ENCODE measurements at places on chromosomes 5 and 9.

DNA sequence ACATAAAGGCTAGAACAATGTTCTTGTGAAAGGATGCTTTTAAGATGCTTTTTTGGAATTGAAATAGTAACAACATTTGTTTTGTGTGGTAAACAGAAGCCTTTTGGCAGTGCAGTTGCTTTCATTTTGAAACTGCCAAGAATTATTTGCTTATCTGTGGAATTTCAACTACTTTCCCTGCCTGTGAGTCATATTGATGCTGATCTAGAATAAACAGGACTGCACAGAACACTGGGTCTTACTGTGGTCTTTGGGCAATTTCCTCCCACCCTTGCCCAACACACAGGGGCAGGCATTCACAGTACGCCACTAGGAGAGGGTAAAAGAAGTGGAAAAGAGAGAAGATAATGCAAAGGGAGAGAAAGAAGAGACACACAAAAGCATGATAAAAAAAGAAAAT is 483.7 kb downstream of the ELAVL2 start:
- DNase-seq, result no peak

GRCh38 chr5:54785729-54786591 is 199.4 kb downstream of the ESM1 start:
- DNase-seq, result no peak

DNA sequence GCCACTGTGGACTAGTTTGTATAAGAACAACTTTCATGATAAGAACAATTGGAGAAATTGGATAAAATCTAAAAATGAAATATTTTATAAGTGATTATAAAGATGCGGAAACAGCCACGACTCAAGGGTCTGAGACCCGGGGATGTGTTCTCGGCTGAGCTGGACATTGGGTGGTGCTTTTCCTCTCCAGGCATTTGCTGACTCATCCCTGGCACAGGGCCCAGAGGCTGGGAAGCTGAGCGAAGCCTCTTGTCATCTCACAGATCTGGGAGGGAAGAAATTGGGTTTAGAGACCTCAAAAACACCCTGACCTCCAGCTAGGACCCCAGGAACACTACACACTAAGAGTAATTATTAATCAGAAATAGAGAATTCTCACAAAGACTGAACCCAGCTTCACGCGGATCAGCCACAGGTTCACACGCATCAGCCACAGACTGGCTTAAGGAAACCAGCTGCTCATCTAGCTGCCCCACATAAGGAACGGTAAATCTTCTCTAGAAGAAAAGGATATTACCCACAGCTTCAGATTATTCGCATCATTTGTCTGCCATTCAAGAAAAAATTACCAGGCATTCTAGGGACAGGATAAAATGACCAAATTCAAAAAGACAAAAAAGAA is 2.8 kb upstream of the OR2V1 start:
- DNase-seq, result no peak

- DNase-seq, result no peak
Observed at GRCh38 chr9:38003230-38003629, 65.8 kb downstream of the SHB start.

DNA sequence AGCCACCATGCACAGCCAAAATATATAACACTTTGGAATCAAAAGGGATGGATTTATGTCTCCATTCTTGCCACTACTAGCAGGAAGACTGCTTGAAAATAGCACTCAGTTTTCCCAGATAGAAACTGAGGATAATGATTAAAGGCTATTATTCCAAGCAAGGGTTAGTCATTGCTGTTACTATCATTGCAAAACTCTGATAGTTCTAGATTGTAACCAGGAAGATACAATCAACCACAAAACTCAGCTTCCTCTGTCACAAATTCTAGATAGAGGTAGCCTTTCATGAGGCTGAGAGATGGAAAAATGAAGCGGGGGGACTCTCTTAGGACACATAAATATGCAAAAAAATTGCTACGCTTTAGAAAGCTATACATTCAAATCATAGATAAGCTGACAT is 3.1 kb downstream of the ANXA1 start:
- no peak for DNase-seq

DNA sequence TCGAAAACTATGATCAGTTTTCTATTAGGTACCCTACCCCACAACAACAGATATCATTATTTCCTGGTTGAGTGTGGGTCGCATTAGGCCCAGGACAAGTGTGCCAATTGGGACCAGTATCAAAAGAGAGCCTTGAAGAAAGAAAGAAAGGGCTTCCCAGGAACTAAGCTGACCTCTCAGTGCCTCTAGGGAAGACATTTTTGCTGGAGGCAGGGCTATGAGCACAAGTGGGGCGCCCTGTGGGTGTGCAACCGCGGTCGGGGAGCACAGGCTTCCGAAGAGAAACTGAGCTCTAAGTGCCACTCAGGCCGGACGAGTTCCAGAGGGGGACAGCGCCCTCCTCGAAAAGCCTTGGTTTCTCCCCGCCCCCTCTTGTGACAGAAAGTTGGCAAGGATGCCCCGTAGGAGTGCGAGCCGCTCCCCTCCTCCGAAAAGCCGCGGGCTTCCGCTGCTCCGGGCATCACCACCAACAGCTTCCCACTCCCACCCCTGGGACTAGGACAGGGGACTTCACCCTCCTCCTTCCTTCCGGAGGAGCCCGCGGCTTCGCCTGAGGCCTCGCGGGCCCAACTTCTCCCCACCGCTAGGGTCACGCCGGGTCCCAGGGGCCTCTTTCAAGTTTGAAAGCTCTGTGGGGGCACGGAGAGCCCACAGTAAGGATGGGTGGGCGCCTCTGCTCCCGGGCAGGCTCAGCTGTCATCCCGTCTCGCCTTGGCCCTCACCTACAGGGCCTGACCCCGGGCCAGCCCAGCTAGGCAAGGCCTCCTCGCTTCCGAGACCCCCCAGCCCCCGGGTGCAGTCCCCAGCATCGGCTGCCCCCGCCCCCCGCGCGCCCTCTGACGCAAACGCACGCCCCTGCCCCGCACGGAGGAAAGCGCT is 2.0 kb downstream of the NR2F1-AS1 start:
- no peak for DNase-seq

DNA sequence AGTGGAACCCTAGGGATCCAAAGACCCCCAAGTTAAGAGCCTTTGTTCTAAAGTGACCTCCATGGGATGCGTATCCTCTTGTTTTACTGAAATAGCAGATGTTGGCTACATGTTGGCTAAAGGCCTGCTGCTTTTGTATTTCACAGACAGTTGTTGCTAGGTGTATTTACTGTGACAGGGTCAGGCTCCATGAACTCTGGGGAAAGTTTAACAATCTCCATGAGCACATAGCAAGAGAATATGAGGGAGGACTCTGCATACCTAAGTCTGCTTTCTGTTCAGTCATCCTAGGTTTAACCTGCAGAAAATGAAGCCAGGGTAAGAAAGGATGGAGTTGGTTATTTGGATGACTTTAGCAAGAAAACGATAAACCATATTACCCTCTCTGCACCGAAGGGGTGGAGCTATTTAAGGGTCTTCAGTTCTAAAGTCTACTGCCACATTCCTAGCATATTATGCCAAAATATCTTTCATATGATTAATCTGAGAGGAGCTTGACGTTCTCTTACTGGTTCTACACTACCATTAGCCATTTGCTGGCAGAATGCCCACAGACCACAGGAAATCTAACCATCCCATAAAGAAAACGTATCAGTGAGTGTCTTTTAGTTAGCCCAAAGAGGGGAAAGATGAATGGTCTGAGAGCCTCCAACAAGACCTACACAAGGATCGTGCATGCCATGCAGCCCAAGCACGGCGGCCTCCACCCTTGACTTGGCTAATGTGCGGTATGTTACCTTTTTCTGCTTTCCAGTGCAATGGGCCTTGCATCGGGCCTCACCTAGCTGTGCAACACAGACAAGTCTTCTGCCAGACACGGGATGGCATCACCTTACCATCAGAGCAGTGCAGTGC is 127.8 kb downstream of the SAXO1 start:
- DNase-seq, result no peak

DNA sequence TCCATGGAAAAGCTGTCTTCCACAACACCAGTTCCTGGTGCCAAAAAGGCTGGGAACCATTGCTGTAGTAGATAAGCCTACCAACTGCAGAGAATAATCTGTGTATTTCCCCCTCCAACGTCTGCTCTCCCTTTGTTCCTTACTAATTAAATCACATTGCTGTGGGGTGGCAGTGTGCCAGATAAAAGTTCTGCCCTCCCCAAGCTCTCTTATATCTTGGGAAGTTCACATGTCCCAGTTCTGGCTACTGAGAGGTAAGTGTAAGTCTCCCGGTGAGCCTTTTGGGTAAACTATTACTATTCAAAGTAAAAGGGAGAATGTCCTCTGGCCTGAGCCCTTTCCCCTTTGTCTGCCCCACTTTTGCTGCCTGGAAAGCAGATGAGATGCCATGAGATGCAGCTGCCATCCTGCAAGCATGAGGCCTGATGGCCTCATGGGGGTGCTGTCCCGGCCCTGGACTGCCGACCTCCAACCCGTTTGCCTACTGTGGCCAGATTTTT is 14.7 kb downstream of the ENC1 start:
- no peak for DNase-seq

- DNase-seq, result no peak
Observed at GRCh38 chr5:100148239-100148638, 386.9 kb upstream of the FAM174A start.
